ENCODE measurements at places on chromosomes 11 and 22.

GRCh38 chr11:114340311-114341131 is 44.3 kb downstream of the NNMT start:
- DNase-seq, result no peak

DNA sequence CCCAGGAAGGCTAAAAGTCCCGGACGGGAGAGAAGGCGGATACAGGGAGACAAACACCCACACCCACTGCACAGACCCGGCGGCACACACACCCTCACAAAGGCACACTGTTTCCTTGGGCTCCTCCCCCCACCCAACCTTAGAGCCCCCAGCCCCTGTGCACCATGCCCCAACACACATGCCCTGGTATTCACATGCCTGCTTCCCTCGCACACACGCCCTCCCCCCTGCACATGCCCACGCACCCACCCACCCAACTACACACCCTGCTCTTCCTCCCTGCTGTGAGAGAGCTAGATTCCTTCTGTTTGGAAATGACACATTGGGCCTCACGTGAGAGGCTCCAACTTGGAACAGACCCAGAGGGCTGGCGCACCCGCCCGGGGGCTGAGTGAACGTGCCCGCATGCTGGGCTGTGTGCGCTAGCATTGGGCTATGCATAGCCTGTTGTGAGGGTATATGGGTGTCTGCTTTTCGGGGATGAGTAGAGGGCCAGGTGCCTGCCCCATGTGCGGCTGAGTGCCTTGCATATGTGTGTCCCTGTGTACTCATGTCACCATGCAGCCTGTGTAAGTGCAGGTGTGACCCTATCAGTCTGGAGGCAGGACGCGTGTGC is 518 bp upstream of the CHRM1 start:
- DNase-seq, result no peak

DNA sequence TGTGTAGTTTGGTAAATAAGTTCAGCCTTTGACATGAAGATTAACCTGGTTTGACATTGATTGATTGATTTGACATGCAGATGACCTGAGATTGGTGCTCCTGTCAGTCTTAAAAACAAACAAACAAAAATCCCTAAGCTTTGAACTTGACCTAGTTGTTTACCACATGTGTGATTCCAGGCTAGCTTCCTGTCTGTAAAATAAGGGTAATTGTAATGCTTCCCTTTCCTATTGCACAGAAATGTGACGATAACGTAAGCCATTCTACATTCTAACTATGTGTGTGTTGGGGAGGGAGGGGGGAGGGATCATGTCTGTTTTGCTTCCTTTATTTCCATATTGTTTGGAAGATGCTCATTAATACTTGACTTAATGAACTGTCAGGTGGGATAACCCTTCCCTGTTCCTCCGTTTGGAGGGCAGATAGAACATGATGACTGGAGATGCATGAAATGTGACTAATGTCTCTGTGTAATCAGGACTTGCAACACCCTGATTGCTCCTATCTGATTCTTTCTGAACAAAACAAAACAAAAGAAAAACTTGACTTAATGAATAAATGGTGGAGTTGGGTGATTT is 106.1 kb upstream of the CLMP start:
- no peak for DNase-seq

DNA sequence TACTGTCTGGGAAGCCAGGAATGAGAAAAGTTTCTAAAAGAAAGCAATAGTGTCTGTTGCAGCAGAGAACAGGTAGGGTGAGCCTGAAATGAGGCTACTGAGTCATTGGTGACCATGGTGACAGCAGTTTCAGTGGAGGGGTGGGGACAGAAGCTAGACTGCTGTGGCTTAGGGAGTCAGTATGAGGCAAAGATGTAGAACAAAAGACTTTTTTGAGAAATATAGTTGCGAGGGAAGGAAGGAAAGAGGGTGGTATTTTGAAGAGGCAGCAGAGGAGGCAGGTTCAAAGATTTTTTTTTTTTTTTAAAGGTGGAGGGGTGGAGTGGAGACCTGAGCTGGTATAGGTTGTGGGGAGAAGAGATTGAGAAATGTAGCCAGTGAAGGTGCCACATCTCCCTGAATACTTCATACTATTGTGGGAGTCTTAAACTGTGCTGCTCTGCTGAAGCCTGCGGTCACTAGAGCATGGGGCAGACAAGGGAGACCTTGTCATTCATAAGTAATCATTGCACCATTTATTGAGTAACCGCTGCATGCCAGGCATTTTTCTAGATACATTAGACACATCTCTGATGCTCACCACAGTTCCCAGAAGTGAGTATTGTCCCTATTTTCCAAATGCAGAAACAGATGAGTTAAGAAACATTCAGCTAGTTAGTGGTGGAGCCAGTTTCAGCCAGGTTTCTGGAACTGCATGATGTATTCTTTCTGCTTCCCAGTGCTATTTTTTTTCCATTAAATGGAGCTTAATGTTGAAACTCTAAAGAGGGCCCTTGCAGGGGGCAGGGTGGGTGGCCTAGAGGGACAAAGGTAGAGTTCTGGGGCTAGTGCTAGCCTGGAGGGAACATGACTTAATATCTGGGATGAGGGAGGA is 49.9 kb downstream of the STIM1 start:
- peak; percentile 32 for DNase-seq

DNA sequence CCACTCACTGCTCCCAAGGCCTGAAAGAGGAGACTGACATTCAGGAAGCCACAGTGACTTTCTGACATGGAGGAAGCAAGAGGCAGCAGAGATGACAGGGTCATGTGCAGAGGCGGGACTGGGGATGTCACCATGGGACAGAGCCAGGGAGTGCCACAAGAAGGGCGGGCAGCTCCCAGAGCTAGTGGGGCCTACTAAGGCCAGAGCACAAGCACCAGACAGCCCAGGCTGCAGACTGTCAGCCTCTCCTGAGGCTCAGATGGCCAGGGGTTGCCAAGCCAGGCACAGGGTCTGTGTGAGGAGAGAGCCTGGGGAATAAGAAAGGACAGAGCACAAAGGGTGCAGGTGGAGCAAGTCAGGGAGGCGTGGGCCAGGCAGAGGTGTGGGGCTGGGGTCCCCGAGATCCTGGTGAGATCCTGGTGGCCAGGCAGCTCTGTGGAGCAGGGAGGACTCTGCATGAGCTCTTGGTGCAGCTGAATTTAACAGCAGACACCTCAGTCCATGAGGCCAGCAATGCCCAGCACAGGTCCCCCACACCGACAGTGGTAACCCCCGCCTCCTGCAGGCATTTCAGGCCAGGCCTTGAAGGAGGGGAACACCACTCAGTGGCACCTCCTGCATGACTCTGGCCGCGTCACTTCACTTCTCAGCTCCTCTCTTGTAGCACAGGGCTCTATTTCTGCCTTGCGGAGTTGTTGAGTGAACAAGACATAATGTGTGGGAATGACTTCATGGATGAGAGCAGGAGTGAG is 52.3 kb downstream of the SGSM3 start:
- DNase-seq, result no peak

DNA sequence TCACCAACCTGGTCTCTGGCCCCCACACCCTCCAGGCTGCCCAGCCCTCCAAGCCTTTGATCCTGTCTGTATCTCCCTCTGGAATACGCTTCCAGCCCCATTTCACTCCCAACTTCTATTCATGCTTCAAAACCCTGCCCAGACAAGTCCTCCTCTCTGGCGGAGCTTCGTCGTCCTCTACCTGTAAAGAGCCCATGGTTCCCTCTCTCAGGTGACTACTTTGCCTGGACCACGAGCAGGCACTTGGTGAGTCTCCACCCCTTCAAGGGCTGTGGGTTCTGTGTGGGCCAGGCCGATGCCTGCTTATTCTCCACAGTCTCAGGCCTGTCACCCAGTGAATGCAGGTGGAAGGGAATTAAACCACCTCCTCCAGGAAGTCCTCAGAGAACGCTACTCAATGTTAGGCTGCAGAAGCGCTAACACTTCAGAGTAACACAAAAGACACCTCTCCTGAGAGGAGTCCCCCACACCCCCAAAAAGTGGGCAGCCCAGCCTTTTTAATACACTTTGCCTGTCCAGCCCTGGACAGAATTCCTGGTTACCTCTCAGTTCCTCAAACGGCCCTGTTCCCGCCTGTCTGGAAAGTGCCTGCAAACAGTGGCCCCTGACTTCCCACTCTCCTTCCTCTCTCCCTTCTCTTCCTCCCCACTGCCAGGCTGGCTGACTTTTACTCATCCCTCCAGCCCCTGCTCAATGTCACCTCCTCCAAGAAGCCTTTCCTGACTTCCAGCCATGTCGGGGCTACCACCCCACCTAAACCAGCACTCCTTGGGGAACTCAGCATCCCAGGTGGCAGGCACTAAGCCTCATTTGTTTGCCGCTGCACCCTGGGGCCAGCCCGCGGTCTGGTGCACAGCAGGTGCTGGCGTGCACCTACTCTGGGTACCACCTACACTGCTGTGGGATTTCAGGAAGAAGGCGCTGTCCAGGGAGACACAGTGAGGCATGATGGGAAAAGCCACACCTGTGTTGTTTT is 9.0 kb downstream of the RAC2 start:
- no peak for DNase-seq

- no peak for DNase-seq
These were observed 1.9 kb upstream of the OR6Q1 start for GRCh38 chr11:58028687-58029411.

DNA sequence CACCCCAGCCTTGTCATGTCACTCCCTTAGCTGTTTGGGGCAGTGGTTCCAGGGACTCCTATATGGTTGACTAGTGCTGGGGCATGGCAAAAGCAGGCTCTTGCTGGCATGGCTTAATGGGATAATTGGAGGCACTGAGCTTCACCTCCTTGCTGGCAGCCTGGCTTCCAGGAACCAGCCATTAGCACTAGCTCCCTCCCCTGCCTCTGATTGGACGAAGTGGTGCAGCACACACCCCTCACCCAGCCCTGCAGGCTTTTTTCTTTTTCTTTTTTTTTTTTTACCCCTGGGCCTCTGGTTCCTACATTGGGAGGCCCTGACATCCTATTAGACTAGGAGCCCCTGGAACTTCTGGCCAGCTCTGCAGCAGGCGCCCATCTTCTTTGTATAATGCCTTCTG is 18.6 kb downstream of the PHLDB1 start:
- DNase-seq, result no peak

GRCh38 chr22:32661296-32661695 is 140.2 kb upstream of the TIMP3 start:
- no peak for DNase-seq

GRCh38 chr11:128739589-128739988 is 45.7 kb downstream of the FLI1 start:
- no peak for DNase-seq

GRCh38 chr11:68353118-68353517 is 40.7 kb downstream of the LRP5 start:
- no peak for DNase-seq

DNA sequence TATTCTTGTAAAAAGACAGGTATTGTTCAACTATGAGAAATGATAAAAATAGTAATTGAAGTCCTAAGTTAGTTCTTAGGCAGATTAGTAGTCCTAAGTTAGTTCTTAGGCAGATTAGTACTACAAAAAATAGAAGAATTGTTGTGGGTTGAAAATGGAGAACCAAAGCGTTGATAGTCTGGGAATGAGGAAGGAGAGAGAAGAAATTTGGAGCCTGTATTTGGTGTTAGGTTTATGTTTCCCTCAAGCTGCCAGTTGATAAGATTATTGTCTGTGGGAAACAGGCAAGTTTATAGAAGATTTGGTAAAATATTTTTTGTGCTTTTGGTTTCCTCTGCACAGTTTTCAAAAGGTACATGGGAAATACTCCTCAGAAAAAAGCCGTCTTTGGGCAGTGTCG is 3.6 kb downstream of the BCO2 start:
- DNase-seq, result no peak

DNA sequence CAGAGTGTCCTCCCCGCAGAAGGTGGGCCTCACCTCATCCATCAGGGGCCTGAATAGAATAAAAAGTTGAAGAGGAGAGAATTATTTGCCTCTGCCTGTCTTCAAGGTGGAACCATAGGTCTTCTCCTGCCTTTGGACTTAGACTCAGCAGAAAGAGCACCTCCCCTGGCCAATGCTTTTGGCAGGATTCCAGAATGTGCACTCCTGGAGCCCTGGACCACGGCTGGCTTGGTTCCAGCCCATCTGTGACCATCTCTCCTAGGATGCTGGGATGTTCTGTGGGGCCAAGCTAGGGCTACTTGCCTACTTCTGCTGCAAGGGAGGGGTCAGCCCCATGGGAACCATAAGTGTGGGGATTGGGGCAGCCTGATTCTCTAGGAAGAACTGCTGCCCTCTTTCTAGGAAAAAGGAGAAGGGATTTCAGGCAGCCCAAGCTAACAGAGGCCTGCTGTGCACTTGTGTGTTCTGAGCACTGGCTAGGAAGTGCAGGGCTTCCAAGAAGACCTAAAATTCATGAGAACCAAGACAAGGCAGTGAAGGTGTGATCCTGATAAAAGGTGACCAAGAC is 32.2 kb upstream of the SHANK2 start:
- no peak for DNase-seq

DNA sequence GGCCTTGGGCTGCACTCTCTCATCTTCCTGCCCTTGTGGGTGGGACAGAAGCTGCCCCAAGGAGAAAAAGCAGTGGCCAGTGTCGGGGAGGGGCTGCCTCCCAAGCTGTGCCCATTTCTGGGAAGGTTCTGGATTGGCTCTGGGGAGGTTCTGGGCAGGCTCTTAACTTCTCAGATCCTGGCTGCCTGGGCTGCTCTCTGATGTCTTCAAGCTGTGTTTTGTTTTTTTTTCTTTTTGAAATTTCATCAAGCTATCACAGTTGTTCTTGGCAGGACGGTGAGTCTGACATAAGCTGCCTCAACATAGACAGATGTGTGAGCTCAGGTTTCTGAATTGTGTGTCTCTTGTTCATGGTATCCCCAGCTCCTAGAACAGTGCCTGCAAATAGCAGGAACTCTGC is 1032.0 kb downstream of the BRD1 start:
- no peak for DNase-seq

- no peak for DNase-seq
These were observed 22.6 kb upstream of the CAT start for GRCh38 chr11:34416088-34416487.

- DNase-seq, result no peak
These were observed 61.7 kb downstream of the PARVB start for GRCh38 chr22:44085743-44086270.

DNA sequence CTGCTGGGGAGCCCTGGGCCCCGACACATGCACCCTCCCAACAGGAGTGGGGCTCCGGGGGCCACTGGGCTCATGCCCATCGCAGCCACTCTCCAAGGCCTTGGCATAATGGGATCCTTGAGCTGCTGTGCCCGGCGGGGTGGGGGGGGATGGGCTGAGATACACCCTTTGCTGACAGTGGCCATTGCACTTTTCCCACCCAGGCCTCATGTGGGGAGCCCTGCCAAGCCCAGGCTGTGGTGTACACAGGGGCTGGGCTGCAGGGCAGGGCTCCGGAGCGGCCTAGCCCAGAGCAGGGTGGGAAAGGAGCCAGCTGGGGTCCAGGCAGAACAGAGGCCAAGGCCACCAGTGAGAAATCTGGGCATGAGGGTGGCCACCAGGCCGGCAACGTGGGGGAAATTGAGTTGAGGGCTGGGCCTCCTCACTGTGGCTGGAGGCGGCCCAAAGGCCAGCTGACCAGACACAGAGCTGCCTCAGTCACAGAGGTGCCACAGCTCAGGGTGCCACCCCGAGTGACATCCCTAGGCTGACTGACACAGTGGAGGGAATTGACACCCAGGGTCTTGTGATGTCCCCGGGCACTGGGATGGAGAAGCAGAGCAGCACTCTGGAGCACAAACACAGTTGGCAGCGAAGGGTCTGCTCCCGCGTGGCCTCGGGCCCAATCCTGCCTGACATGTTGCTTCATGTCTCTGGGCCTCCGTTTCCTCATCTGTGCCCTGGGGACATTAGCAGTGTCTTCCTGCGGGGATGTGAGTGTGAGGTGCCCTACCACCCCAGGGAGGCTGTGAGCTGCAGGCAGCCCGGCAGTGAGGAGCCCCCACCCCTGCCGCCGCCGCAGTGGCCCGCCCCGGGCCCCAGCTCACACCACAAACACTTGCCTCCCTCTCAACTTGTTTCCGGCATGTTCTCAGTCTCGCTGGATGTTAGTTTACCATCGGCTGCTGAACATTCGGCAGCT is 30.4 kb downstream of the RTN4R start:
- no peak for DNase-seq

GRCh38 chr22:42185915-42186439 is 55.4 kb upstream of the CYP2D6 start:
- no peak for DNase-seq

Data from activated naive CD8-positive, alpha-beta T cell treated with anti-CD3 and anti-CD28 coated beads, Interleukin-2, amount 50 U/mL, for 16 hours (primary cell).